ENCODE measurements at places on chromosomes 4 and X.

DNA sequence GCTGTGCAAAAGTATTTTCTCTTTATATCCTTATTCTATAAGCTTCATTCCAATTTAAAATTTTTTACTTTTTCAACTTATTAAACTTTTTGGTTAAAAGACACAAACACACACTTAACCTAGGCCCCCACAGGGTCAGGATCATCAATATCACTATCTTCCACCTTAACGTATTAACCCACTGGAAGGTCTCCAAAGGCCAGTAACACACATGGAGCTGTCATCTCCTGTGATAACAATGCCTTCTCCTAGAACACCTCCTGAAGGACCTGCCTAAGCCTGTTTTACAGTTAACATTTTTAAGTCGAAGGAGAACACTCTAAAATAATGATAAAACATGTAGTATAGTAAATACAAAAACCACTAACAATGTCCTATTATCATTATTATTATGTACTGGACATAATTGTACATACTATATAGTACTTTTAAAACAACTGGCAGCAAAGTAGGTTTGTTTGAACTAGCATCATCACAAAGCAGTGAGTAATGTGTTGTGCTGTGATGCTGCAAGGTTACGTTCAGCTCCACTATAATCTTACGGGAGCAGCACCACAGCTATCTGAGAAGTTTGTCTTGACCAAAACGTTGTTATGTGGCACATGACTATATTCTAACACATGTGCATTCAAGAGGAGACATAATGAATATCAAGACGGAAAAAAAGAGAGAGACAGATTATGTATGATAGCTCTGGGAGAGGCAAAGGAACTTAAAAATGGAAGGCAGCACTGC lies 33.7 kb downstream of the DHX15 start:
- DNase-seq = peak; percentile 10

GRCh38 chrX:1261285-1261684 lies 7.3 kb upstream of the CSF2RA start:
- no peak for DNase-seq

DNA sequence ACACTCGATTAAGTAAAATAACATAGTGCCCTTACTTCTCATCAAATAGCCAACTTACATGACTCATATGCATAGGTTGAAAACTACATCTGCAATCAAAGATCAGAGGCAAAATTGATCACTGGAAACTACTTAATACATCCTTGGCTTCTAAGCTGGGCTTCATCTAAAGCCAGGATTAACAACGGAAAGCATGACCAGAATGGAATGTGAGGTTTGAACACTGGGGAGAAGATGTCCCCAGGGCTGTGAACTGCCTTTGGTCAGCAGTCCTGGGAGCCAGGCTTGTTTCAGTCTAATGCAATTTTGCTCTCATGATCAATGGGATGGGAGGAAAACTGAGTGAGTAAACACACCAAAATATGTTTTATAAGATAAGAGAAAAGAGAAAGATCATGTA lies 192.5 kb upstream of the TTC29 start:
- DNase-seq = peak; percentile 10

DNA sequence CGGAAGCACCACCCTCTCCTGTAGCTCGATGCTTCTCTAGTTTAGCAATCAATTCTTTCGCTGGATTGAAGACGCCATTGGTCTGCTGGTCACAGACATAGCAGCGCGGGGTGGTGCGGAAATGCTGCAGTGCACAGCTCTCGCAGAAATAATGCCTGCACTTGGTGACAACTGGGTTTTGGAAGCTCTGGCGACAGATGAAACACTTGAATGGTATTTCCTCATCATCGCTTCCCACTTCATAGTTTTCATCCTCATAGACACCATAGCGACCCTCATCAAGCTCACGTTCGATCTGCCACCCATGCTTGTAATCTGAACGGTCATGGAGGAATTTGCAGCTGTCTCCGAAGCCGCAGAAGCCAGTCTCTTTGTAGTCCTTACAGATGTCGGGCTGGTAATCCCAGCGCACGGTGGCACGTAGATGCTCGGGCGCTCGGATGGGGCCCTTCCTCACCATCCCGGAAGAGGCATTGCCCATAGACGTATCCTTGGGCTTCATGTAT lies 854 bp downstream of the RNF113A start:
- no peak for DNase-seq

DNA sequence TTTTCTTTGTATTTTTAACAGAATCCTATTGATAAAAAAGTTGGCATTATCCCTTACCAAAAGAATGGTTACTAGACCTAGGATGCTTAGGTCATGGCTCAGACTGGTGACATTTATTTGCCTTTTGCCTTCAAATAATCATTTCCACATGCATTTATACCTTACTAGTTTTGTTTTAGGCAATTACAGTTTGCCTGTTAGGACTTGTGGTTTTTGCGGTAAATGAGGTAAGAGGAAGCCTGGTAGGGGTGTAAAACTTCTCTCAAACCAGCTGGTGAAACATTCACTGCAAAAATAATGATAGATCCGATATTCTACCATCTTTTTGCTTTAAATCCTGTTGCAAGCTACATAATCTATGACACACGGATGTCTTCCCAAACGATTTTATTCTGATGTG lies 12.1 kb downstream of the LAMP2 start:
- DNase-seq = peak; percentile 81

DNA sequence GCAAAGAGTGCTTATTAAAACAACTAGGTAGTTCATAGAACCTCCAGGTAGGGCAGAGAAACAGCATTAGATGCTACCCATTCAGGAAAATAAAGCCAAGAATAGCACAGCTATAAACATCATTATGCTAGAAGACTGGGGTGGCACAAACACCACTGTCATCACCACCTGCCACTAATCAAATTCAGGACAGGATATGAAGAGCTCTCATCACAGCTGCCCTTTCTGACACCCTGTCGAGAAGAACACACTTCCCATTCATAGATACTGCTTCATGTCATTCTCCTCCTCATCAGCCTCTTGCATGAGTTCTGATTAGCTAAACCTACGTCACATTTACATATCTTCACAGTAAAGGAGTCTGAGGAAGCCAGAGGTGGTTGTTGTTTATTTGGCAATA lies 692.3 kb upstream of the HS3ST1 start:
- no peak for DNase-seq

DNA sequence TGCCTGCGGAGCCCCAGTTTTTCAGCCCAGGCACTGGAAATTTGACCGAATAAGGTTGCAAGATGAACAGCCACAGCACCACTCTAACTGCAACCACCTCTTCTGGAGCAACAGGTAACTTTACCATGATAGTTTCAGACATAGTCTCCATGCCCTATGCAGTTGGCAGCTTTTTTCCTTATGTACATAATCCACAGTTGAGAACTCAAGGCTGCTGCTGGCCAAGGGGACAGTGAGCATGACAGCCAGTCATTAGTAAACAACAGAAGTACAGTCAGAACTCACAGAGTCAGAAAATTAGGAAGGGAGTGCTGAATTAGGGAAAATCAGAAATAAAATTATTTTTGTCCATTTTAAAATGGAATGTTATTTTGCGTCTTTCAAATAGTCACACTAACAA lies 192.7 kb upstream of the NHS start:
- DNase-seq = no peak

DNA sequence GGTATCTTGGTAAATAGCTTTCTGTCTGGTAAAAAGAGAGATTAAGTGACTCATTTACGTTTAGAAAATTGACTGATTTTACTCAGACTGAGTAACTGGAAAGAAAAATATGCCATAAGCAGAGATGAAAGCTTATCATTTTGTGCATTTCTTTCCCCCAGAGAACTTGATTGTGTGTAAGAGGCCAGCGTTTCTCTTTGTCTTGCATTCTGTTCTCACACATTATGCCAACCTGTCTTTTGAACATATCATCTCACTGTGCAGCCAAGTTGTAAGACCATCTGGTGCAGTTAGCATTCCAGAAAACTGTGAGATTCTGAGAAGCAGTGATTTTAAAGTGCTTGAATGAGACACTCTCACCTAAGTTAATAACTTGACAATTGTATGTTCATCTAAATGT lies 651.3 kb downstream of the TECRL start:
- DNase-seq = no peak

DNA sequence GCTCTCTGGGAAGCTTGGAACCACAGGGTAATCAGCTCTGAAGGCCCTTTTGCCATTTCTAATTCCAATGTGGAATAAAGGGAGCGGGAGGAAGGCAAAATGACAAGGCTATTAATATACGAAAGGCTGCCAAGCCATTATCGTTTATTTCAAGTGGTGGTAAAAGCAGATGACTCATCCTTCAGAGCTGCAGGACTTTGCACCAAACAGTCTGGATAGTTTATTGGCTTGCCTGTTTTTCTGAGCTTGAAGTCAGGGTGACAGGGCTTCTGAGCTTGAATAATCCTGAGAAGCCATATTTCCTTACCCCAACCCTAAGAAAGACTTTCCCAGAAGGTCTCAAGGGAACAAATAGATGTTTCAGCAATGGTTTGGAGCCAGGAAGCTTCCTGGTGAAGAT lies 7.7 kb upstream of the GABRE start:
- peak; percentile 85 for DNase-seq

Measured in fibroblast of mammary gland (primary cell).